CD8-positive, alpha-beta memory T cell (primary cell): ENCODE measurements at places on chromosomes 5 and 9. TPM values are rescaled to one million over a fixed set of nuclear protein-coding genes. Genes with fewer than 3 reads are reported as not detected.

Gene PHYHD1
- not detected for total RNA-seq

GRCh38 chr5:113296676-113297075 is 138.1 kb downstream of the TSSK1B start:
- no peak for DNase-seq

- DNase-seq: no peak
Observed at GRCh38 chr9:77705636-77706035, 57.5 kb upstream of the GNA14 start.

DNA sequence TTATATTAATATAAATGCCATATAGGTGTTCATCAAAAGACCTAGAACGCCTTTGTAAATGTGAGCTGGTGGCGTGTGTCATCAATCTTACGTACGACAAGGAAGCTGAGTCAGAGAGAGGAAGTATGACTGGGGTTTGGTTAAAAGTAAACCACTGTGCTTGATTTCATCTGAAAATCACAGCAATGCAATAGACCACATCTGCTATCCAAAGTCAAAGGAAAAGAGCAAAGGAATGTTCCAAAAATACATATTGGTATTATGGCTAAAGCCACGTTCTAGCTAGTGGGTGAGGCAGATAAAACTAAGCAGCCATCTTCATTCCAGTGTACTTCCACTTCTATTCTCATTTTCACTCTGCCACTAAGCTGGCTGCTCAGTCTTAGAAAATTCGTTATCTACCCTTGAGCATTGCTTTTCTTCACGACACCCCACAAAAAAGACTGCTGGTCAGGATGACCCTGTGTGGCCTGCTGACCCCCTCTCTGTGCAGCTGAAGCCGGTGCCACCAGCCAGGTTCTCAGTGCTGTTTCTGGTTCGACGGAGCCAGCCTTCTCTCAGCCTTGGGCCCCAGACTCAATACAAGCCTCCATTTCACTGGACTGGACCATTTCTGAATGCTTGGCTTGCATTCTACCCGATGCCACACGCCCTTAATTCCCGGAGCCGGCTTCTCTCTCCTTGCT is 23.8 kb downstream of the SHC3 start:
- no peak for DNase-seq

DNA sequence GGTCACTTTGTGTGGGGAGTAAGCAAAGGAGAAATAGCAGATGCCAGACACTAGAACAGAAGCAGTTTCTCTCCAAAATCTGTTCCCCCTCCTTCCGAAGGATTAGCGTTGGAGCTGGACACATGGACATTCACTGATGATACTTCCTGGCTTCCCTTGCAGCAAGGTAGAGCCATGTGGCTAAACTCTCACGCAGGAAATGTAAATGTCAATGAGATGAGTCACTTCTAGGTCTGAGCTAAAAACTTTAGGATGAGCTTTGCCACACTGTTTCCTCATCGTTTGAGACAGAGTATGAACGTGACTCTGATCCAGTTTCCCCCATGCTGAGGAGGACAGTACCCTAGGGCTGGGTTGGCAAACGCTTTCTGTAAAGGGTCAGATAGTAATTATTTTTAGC is 5.1 kb downstream of the BHMT2 start:
- no peak for DNase-seq

GRCh38 chr5:80054682-80055081 is 19.5 kb downstream of the THBS4 start:
- no peak for DNase-seq

GRCh38 chr9:3455094-3455493 is 70.7 kb downstream of the RFX3 start:
- DNase-seq: no peak

DNA sequence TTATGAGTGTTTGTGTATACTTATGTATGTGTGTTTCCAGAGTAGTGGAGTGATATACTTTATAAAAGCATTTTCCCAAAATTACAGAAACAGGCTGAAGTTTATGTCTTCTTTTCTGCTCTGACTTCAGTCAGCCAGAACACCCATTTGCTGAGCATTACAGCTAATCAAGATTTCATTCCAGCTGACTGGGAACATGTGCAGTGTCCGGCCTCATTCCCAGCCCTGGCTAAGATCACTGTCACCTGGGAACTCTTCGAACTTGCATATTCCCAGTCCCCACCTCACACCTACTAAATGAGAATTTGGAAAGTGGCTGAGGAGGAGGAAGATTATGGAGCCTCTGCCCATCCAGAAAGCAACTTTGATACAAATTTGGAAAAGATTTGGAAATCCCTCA is 90.8 kb upstream of the PRRC1 start:
- DNase-seq: no peak

- DNase-seq: peak; percentile 68
Observed at GRCh38 chr5:172713113-172713808, 57.7 kb downstream of the DUSP1 start.

DNA sequence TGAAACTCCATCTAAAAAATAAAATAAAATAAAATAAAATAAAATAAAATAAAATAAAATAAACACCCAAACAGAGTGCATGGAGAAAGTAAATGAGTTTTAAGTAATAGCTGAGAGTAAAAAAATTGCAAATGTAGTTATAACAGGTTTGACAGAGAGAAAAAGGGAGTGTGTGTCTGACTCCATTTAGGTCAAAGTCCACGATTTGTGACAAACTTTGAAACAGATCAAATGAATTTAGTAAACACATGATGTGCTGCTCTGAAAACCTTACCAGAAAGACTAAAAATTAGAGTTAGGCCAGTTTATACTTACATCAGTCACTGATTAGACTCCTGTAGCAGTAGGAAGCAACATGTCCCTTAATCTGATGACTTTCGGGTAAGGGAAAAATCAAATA is 346.6 kb downstream of the PARP8 start:
- no peak for DNase-seq

Gene LRRC19
- total RNA-seq: not detected

Gene KCNV2
- not detected for total RNA-seq

Gene MSX2
- total RNA-seq: not detected

GRCh38 chr5:149453618-149454415 is 74.7 kb upstream of the IL17B start:
- DNase-seq: no peak

Gene SLC45A2
- not detected for total RNA-seq

Gene CD74
- 319 TPM for total RNA-seq

Gene CCNI2
- total RNA-seq: 8.8 TPM
